ENCODE measurements at places on chromosomes 13 and 19.

GRCh38 chr13:26222520-26223046 lies 469 bp upstream of the RNF6 start:
- no peak for DNase-seq

DNA sequence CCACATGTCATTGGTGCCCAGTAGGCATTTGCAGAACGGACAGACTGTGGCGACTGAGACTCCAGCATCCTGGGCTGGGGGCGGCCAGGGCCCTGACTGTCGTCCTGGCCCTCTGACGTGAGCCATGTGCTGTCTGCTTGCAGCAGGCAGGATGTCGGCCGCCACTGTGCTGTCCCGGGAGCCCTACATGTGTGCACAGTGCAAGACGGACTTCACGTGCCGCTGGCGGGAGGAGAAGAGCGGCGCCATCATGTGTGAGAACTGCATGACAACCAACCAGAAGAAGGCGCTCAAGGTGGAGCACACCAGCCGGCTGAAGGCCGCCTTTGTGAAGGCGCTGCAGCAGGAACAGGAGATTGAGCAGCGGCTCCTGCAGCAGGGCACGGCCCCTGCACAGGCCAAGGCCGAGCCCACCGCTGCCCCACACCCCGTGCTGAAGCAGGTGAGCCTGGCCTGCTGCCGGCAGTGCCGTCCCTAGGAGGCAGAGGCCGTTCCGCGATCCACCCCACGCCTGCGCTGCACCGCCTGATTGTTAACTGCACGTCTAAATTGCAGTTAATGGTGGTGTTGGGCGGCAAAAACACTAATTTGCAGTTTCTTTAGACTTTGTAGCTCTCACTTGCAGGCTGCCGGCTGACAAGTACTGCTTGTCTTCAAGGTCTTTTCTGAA lies 14.2 kb downstream of the TSSK6 start:
- no peak for DNase-seq

GRCh38 chr19:3153286-3154230 lies 17.7 kb downstream of the GNA15 start:
- no peak for DNase-seq

- DNase-seq = no peak
These were observed 1.4 kb upstream of the ATP8B3 start for GRCh38 chr19:1813192-1814182.

DNA sequence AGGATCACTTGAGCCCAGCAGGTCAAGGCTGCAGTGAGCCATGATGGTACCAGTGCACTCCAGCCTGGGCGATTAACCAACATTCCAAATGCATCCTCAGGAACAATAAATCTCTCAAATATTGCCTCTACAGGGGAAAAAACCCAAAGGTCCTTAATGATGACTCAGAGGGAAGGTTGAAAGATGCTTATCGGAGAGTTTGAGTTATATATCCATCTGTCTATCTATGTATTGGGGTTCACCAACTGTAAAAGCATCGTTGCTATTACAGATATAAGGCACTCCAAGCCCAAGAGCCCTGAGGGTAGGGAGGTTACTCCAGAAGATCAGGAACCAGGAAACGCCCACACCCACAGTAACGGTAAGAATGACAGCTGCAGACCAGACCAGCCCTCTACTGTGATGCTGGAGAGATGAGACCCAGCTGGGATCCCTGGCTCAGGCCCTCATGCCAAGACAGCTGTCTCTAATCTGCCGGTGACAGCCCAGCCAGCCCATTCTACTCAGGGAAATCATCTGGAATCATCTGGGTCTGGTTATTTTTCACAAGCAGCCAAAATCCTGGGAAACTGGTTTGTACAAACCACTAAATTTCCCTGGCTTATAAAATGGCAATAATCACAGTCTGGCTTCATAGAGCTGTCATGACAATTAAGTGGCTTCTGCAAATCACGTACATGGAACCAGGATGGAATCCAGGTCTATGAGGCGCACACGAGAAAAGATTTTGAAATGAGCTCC lies 23.8 kb downstream of the TEX101 start:
- peak; percentile 97 for DNase-seq

DNA sequence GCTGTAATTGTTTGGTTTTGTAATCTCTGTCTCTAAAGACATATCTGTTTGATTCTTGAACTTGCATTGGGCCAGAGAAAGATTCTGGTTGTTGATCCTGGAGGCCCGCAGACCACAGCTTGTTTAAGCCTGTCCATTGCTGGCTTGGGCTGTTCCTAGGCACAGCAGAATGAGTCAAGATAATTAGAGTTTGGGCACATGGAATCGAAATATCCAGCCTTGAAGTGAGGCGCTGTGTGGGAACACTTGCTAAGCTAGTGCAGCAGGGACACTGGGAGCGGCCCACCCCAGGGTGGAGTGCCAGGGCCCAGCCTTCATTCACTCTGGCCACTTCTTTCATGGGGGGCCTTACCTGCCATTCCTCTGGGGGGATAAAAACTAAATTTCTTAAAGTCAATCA lies 219.7 kb downstream of the LMO7 start:
- no peak for DNase-seq

GRCh38 chr19:33437821-33438671 lies 64.5 kb downstream of the CEBPG start:
- DNase-seq = peak; percentile 49

GRCh38 chr19:290372-291005 lies 714 bp downstream of the PLPP2 start:
- peak; percentile 65 for DNase-seq

GRCh38 chr13:93307136-93307535 lies 80.5 kb downstream of the GPC6 start:
- no peak for DNase-seq

DNA sequence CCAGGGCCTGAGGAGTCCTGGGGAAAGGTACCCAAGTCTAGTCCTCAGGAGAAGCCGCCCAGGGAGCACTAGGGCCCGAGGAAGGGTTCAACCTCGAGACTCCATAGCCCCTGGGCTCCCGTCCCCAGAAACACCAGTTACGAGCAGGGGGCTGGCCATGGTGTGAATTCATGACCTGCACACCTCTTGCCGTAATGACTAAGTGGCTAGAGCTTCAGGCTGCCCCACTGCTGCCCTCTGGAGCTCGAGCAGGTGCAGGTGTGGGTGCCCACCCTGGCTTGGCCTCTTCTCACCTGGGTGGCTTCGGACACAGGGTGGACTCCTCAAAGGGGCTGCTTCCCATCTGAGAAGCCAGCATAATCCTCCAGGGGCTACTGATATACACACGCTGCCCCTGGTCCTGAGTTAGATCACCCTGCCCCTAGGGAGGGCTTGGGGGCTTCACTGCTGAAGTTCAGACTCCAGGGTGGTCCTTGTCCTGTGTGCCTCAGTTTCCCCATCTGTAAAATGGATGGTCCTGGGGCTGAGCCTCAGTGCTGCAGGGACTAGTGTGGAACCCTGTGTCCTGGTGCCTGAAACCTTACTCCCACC lies 13.6 kb downstream of the SPC24 start:
- peak; percentile 59 for DNase-seq

- DNase-seq = no peak
These were observed 10.6 kb downstream of the ABHD17A start for GRCh38 chr19:1874554-1875185.

- DNase-seq = no peak
These were observed 73.0 kb downstream of the CYSLTR2 start for GRCh38 chr13:48726711-48727110.

DNA sequence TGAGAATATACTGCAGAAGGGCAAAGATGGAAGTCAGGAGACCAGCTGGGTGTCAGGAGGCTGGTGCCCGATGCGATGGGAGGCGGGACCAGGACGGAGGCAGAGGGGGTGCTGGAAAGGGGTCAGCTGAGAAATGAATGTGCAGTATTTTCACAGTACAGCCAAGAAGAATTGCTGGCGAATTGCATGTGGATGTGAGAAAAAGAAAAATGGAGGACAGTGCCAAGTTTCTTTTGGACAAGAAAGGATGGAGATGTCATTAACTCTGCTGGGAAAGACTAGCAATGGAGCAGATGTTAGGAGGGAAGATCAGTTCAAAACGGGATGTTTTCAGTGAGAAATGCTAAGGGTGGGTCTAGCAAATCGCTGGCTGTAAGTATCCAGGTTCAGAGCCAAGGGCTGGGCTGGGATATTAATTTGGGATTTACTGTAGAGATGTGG lies 7.0 kb downstream of the CRYL1 start:
- no peak for DNase-seq

DNA sequence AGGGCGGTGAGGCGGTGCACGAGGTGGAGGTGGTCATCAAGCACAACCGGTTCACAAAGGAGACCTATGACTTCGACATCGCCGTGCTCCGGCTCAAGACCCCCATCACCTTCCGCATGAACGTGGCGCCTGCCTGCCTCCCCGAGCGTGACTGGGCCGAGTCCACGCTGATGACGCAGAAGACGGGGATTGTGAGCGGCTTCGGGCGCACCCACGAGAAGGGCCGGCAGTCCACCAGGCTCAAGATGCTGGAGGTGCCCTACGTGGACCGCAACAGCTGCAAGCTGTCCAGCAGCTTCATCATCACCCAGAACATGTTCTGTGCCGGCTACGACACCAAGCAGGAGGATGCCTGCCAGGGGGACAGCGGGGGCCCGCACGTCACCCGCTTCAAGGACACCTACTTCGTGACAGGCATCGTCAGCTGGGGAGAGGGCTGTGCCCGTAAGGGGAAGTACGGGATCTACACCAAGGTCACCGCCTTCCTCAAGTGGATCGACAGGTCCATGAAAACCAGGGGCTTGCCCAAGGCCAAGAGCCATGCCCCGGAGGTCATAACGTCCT lies 9.4 kb upstream of the PROZ start:
- DNase-seq = no peak

- DNase-seq = no peak
These were observed 101.4 kb downstream of the TUBGCP3 start for GRCh38 chr13:112486386-112487126.

DNA sequence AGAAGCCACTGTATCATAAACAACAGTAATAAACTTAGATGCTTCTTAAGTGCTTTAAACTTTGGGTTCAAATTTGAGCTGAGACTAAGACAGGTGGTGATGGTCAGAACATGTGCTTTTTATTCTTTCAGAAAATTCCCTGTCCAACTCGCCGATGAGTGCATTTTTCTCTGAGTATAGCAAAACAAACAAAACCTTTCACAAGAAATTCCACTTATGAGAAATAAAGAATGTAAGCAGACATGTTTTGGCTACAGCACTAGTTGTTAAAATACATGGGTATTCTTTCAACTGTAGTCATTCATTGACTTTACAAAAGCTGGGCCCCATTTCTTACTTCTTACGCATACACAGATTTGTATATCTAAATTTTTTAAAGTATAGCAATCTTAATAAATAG lies 125.6 kb downstream of the SPRY2 start:
- DNase-seq = no peak

- no peak for DNase-seq
These were observed 1.9 kb upstream of the VASP start for GRCh38 chr19:45505151-45505995.

DNA sequence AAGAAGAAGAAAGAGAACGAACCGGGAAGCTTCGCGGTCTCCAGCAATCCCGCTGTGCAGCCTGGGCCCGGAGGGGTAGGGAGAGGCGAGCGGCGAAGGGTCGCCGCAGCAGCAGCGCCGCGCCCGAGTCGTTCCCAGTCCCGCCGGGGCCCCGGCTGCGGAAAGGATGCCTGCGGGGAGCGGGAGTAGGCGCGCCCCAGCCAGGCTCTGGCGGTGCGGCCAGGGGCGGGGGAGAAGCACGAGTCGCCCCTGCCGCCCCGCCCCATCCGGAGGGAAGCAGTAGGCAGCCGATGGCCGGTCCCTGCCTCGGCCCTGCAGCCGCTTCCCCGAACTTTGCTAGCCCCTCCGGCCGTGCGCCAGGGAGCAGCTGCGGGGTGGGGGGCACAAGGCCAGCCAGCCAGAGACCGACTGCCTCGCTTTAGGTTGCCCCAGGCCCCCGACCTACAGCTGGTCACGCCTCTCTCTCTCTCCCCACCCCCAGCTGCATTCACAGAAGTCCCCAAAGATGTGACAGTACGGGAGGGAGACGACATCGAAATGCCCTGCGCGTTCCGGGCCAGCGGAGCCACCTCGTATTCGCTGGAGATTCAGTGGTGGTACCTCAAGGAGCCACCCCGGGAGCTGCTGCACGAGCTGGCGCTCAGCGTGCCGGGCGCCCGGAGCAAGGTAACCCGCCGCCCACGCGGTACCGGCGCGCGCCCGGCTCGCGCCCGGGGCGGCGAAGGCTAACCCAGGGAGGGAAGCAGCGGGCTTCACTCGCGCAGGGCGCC lies 1.1 kb downstream of the VSTM2B start:
- DNase-seq = no peak

GRCh38 chr19:14375582-14376291 lies 5.5 kb upstream of the ADGRE5 start:
- DNase-seq = no peak

GRCh38 chr13:73989244-73989843 lies 144.9 kb downstream of the KLF12 start:
- DNase-seq = no peak

GRCh38 chr19:19602713-19603324 lies 15.7 kb downstream of the PBX4 start:
- DNase-seq = no peak

- no peak for DNase-seq
These were observed 23.4 kb downstream of the CNFN start for GRCh38 chr19:42366673-42367072.

DNA sequence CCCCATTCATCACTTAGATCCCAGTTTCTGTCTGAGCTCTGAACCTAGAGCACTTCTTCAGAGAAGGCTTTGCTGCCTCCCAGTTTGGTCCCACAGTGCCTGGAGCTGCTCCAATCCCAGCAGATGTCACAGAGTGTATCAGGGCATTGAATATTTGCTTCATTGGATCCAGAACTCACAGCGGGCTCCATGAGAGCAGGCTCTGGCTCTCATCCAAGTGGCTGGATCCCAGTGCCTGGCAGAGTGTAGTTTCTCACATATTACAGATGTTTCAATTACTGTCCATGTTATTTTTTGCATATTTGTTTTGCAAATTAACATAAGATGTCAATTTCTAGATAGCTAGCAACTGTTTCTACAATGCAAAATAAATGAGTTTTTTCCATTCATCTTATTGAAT lies 50.6 kb downstream of the MYO16 start:
- DNase-seq = no peak

GRCh38 chr19:28492621-28493020 lies 720.3 kb downstream of the UQCRFS1 start:
- no peak for DNase-seq

DNA sequence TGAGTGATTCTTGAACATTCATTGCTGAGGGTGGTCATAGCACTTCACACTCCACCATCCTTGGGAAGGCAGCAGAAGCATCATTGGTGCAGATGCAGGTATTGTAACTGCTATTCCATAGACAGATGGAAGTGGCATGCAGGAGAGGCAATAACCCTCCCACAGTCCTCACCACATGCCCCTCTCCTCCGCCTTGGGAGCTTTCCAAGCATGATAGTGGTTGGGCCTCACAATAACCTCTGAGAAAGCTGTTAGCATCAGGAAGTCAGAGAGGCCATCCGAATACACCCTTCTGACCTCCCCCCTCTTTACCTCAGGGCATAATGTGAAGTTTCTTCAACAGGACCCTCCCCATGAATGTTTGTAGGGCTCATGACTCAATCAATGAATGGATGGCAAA lies 177.9 kb downstream of the KATNAL1 start:
- DNase-seq = no peak

Data from A172 (cell line).